Fibroblast of lung (primary cell): ENCODE measurements at places on chromosomes 1 and 21.
A peak's percentile ranks its signal among the peaks of the same experiment; 100 is the strongest.

DNA sequence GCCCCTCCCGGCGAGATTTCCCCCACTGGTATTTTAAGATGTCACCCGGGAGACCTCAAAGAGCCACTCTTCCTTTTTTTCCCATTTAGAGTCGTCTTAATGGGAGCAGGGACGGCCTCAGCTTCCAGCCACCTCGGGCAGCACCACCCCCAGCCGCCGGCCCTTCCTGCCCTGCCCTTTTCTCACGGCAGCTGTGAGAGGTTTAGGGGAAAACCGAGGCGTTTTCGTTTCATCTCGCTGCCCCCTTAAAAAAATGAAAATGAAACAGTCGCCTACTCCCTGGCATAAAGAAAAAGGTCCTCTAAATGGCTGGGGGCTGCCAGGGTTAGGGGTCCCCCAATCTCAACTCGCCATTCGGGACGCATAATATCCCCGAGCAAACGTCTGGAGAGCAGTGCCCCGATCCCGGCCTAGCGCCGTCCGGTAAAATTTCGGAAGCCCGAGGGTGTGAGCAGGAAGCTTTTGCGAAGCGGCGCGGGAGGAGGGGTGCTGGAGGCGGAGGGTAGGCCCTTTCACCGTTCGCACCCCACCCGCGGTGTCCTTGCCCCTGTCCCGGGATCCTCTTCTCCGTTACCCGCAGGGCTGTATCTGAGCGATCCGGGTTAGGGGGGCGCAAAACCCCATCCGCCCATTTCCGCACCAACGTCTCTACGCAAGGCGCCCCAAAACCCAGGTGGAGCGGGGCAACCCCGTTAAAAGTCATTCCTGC, 1.2 kb downstream of the RUNX3 start:
- DNase-seq: no peak

- DNase-seq: peak; percentile 58
These were observed at the start of gene ACOT11 for GRCh38 chr1:54547601-54548388. TSS of gene ACOT11 (plus strand) at chr1:54548228. CDS start at chr1:54548310, 82 bp downstream.

- peak; percentile 52 for DNase-seq
These were observed 14.4 kb downstream of the SLC5A9 start for GRCh38 chr1:48236716-48237470.

- DNase-seq: no peak
These were observed 43.2 kb downstream of the PRRX1 start for GRCh38 chr1:170707117-170707516.

GRCh38 chr1:90919900-90920299, 101.9 kb downstream of the ZNF644 start:
- peak; percentile 55 for DNase-seq

GRCh38 chr1:83742446-83742845, 256.5 kb downstream of the TTLL7 start:
- no peak for DNase-seq
